T1000 (cell line): ENCODE measurements at places on chromosomes 7 and 10.

- no peak for DNase-seq
Measured at GRCh38 chr10:90245623-90246022, 544.2 kb downstream of the KIF20B start.

- DNase-seq, result no peak
Measured at GRCh38 chr7:25950488-25951413, 201.2 kb upstream of the NFE2L3 start.

DNA sequence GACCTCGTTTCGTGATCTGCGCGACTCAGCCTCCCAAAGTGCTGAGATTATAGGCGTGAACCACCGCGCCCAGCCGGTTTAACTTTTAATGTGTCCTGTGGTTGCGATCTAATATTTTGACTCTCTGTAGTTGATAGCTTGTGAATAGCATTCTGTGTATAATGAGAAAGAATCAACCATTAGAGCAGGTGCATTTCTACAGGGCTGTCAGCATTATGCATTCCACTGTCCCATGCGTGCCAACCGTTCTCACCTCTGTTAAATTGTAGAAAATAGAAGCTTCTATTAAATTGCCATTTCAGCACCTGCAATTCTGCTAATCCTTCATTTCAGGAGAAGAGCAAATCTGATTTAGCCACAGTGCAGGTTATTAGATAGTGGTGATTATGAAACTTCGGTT, 61.7 kb downstream of the VIM start:
- no peak for DNase-seq

GRCh38 chr10:132517951-132518521, 19.6 kb upstream of the INPP5A start:
- DNase-seq, result no peak

GRCh38 chr7:110964775-110965174, 126.2 kb upstream of the LRRN3 start:
- DNase-seq, result no peak

DNA sequence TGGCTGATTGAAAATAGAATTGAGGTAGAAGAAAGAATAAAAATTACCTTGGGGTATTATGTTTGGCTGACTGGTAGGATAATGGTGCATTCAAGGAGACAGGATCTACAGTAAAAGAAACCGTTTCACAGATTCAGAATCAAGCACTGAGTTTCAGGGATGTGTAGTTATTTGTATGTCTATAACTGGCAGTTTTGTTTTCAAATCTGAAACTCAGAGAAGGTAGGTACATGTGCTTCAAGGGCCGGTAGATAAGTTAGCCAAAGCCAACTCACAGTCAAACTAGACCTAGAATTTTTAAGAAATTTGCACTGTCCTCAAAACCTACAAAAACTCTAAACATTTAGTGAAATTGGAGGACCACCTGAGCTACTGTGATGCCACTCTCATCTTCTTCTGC, 191.5 kb downstream of the FOXP2 start:
- DNase-seq, result no peak

- DNase-seq, result no peak
Measured at GRCh38 chr7:16816824-16817223, 12.0 kb upstream of the AGR2 start.

DNA sequence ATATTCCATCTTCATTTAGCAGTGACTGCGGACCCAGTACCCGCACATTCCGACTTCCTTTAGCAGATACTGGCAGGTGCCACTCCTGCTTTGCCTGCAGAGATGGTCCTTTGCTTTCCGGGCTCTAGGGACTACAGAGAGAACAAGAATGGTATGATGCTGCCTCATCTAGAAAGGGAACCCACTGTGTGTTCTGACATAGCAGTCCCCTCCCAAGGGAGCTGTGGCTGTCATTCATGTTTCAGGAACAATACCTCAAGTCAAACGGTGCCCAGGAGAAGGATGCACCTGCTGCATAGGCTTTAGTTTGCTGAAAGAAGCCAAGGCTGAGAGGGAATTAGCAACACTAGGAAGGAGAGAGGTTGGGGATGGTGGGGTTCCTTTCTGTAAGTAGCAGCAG, 15.9 kb upstream of the TMEM72 start:
- no peak for DNase-seq

GRCh38 chr7:150430465-150431085, 19.9 kb upstream of the GIMAP8 start:
- DNase-seq, result no peak

DNA sequence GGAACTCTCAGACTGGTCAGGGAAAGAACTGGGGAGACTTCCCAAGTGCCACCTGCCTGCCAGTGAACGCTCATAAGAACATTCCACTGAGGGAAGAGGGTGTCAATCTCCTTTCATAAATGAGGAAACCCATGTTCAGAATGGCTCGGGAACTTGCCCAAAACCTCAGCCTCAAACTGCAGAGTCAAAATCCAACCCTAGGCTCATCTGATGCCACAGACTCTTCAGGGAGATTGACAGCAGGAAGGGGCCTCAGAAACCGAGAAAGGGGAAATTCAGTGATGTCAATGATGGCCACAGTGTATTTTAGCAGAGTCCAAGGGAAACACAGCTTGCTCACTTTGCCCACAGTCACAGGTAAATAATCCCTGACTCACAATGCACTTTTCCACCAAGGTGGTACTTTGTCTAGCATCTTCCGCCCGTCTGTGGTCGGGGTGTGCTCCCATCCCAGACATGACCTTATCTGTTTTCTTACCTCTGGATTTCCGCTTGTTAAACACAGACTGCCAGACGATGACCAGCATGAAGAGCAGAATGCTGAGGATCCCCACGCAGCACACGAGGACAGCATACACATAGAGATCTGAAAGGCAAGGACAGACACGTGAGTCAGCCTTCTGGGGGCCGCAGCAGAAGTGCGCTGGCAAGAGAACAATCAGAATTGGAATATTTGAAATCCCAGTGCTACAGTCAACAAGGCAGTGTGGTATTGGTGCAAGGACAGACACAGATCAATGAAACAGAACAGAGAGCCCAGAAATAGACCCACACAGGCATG, 38.4 kb downstream of the VSTM4 start:
- DNase-seq, result no peak

GRCh38 chr10:59366290-59366689, 3.9 kb upstream of the FAM13C start:
- no peak for DNase-seq

DNA sequence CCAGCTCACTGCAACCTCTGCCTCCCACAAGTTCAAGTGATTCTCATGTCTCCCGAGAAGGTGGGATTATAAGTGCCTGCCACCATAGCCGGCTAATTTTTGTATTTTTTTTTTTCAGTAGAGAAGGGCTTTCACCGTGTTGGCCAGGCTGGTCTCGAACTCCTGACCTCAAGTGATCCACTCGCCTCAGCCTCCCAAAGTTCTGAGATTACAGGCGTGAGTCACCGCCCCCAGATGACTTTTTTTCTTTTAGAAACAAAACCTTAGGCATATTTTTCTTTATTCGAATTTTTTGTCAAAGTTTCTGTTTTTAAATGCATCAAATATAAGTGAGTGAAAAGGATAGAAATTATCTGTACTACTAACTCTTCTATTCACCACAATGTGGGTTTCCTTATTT, 113.1 kb downstream of the LRRC4 start:
- no peak for DNase-seq

GRCh38 chr10:27612551-27613035, 108.5 kb downstream of the RAB18 start:
- DNase-seq, result no peak

DNA sequence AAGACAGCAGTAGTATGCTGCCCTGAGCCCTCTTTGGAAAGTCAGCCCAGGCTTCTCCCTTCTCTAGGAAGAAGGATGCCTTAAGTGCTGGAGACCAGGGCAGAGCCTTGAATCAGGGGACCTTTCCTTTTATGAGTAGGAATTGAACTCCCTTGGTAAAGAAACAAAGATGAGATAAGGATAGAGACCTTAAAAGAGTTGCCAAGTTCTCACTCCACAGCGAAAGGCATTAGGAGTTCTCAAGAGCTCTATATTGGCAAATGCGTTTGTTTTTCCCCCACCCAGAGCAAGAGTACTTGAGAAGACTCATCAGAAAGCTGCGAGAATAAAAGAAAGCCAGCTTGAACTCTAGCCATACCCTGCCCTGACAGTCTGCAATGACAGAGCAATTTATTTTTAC, 72.9 kb upstream of the OGDHL start:
- DNase-seq, result no peak

DNA sequence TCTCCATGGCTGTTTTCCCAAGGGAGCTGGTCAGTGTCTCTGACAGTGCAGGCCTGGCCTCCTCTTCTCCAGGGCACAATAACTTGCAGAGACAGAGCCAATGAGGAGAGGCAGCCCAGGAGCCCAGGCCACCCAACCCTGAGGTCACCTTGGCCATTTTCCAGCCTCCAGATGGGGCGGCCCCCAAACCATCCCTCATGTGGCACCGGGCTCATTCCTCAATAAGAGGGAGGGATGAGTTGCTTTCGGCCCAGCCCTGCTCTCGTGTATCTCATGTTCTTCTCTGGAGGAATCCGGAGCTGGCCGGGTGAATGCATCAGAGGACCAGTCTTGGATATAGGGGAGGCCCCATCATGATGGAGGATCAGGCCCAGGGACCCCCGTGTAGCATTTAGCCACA, 98.9 kb downstream of the C10orf105 start:
- no peak for DNase-seq

DNA sequence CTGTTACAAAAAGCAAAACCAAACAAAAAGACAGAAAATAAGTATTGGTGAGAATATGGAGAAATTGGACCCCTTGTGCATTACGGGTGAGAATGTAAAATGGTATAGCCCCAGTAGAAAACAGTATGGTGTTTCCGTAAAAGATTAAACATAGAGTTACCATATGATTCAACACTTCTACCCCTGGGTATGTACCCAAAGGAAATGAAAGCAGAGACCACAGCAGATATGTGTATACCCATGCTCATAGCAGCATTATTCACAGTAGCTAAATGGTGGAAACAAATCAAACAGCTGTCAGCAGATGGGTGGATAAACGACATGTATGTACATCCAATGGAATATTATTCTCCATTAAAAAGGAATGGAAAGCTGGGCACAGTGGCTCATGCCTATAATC, 42.4 kb downstream of the STARD3NL start:
- no peak for DNase-seq

DNA sequence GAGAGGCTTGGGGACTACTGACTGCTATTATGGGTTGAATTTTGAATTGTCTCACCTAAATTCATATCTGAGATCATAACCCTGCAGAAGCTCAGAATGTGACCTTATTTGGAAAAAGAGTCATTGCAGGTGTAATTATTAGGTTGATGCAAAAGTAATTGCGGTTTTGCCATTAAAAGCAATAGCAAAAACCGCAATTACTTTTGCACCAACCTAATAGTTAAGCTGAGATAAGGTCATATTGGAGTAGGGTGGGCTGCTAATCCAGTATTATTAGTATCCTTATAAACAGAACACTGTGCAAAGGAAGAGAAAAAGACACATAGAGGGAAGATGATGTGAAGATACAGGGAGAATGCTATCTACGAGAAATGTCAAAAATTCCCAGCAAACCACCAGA, 82.3 kb downstream of the AOAH start:
- DNase-seq, result no peak

DNA sequence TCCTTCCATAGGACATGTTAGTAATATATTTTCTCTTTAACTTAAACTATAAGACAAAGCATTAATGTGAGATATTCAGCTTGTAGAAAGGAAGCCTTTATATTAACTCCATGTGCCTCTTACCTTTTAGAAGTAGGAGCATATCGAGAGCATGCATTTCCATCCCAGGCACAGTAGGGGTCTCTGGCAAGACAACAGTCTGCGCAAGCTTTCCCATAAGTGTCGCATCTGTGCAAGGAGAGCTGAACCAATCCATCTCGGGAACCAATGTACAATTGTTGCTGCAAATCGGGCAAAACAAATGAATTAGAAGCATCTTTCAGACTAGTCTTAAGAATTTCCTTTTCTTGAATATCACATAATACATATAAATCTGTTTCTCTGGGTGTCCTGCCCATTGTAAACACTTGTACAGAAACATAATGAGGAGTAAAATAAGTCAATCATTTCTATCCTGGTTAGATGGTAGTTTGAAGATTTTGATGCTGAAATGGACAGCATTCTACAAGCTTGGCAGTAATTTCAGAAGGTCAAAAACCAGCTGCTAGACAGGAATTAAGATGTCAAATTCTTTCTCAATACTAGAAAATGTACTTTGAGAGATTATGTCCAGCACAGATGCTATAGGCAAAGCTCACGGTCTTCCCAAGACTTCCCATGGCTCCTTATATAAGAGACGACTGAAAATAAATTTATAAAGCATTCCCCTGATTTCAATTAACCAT, 171.8 kb downstream of the SEMA3D start:
- DNase-seq, result no peak

DNA sequence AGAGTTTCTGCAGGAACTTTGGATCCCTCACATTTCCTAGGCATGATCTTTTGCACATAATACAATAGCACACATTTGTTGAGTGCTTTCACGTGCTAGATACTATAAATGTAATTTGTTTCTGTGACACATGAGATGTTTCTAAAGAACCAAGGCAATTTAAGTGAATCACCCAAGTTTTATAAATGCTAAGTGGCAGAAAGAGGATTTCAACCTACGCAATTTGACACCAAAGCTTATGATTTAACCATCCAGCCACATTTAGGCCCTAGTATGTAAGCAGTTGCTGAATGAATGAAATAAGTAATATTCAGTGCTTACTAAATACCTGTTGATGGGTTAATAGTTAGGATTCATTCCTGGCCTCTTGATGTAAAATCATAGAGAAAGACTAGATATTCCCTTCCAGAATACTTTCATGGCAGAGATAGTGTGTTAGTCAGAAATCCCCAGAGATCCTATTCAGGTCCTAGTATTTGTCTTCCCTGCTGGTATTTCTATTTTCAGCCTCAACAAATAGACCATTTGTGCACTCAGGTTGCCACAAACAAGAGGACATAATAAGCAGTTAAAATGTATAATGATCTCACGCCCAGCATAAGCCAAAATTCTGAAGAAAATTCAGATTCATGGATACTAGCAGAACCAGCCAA, 572.6 kb downstream of the IPMK start:
- no peak for DNase-seq

DNA sequence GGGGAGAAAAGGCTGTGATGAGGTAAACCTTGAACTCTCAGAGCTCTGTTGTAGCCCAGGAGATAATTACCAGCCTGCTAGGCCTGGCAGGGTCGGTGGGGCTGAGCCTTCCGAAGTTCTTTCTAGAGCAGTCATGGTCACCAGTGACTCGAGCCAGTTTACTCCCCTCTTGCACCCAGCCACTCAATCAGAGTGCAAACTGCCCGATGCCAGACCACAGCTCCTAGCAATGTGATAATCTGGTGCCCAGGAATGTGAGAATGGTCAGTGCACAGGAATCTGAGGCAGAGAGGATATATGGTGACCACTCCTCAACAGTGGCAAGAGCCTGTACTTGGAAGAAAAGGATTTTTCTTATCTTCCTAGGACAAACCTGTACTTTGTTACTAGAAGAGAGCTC, 46.4 kb upstream of the KMT2E start:
- no peak for DNase-seq

- DNase-seq, result no peak
Measured at GRCh38 chr7:1725199-1725690, 55.2 kb downstream of the ELFN1 start.

DNA sequence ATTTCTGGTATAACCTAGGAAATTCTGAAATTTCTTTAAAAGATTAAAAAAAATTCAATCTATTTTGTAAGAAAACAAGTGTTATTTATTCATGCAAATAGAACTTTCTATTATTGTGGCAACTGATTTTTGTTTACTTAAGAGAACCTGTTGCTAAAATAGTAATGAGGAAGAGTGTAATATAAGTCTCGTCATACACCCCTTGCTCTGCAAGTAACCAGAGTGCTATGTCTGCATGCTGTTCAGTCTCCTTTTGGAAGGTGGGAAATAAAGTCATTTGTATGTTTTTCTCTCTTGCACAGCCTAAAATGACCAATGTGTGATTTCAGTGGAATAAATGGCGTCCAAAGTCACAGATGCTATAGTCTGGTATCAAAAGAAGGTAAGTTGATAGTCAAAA, 41.3 kb downstream of the PHTF2 start:
- DNase-seq, result no peak
